Daoy (cell line): ENCODE measurements at places on chromosomes 1 and 21. TPM values are rescaled to one million over a fixed set of nuclear protein-coding genes. Genes with fewer than 3 reads are reported as not detected.

DNA sequence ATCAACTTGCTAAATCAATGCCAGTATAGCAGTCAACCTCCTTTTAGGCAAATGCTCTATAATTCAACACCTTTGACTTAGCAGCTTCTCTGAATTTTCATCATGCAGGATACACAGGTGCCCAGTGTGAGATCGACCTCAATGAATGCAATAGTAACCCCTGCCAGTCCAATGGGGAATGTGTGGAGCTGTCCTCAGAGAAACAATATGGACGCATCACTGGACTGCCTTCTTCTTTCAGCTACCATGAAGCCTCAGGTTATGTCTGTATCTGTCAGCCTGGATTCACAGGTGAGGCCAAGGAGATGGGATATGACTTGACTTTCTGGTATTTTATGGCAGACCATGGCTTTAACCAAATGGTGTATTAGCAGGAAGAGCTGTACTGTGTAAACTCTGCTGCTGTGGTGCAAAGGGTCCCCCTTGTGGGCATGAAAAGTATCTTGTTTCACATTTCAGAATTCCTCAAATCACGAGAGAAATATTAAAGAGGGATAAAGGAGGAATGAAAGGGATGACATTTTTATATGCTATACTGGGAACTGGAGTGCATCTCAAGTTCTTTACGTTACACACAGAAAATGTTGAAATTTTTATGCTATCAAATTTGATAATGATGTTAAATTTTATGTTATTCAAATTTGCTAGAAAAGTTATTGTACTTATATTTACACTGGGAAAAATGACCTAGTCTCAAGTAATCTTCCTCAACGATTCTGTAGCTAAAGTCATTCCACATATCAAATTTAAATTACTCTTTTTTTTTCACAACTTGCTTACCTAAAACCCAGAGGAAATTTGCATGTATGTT lies 88.9 kb downstream of the CRB1 start:
- peak; percentile 50 for DNase-seq

DNA sequence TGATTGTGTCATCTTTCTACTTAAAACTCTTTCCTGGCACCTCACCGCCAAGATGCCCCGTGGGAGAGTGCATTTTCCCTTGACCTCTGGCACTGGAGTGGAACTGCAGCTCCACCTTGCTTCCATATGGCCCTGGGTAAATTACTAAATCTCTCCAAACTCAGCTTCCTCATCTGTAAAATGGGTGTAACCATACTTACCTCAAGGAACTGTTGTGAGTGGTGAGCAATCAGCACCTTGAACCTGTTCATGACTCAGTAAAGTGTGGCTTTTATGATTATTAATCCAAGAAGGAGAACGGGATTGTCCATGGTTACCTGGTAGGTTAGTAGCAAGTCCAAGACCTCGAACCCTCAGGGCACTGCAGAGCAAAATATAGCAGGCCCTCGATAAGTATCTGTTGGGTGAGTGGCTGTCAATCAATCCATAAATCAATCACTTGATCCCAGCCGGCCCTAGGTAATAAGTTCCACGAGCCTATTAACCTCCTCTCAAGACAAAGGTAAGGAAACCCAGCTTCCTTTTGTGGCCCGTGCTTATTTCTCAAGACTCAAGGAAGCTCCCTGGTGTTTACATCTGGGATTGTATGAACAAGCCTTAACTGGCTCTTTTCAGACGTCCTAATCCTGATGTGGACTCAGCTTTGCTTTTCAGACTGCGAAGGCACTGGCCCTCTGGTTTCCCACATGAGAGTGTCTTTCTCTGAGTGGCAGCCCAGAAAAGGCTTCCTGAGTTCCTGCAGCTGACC lies 114.0 kb upstream of the GJB5 start:
- no peak for DNase-seq

The ADAMTS1 gene
- total RNA-seq: 33.1 and 35.2 TPM in 2 replicates

The BRDT gene
- total RNA-seq: not detected in 2 replicates

GRCh38 chr1:167566766-167567165 lies 13.2 kb upstream of the CREG1 start:
- no peak for DNase-seq

The SPATA45 gene
- total RNA-seq: not detected in 2 replicates

DNA sequence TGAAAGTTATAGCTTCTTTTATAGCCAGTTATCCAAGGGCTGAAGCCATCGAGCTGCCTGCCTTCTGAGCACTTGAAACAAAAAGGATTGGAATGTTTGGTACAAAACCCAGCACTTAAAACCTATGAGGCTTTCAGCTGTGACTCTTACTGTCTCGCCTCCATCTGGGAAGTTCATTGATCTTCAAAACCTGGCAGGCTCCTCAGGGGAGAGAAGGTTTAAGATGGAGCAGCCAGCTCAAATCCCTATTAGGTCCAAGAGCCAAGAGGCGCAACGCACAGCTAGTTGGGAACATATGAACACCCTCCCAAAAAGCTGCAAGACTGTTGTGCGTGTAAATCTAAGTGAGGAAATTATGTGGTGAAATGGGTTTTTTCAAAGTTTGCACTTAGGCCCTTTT lies 33.4 kb downstream of the BACE2 start:
- no peak for DNase-seq
